ENCODE measurements at places on chromosomes 3 and 15. TPM values are rescaled to one million over a fixed set of nuclear protein-coding genes. Genes with fewer than 3 reads are reported as not detected.
A peak's percentile ranks its signal among the peaks of the same experiment; 100 is the strongest.

Gene SEC62
- 73.3 TPM for total RNA-seq

Gene C3orf22
- not detected for total RNA-seq

Gene CCDC191
- 2.0 TPM for total RNA-seq

Gene EOMES
- total RNA-seq: 0.12 TPM

Gene MASP1
- not detected for total RNA-seq

Gene SOX14
- total RNA-seq: not detected

Gene ACP3
- not detected for total RNA-seq

GRCh38 chr15:96087180-96087884 lies 243.2 kb upstream of the NR2F2 start:
- no peak for DNase-seq

- DNase-seq: no peak
Observed at GRCh38 chr3:187774185-187774789, 29.0 kb upstream of the BCL6 start.

GRCh38 chr15:95864467-95864886 lies 466.0 kb upstream of the NR2F2 start:
- no peak for DNase-seq

- no peak for DNase-seq
Observed at GRCh38 chr15:100108346-100108745, 233.4 kb downstream of the ADAMTS17 start.

DNA sequence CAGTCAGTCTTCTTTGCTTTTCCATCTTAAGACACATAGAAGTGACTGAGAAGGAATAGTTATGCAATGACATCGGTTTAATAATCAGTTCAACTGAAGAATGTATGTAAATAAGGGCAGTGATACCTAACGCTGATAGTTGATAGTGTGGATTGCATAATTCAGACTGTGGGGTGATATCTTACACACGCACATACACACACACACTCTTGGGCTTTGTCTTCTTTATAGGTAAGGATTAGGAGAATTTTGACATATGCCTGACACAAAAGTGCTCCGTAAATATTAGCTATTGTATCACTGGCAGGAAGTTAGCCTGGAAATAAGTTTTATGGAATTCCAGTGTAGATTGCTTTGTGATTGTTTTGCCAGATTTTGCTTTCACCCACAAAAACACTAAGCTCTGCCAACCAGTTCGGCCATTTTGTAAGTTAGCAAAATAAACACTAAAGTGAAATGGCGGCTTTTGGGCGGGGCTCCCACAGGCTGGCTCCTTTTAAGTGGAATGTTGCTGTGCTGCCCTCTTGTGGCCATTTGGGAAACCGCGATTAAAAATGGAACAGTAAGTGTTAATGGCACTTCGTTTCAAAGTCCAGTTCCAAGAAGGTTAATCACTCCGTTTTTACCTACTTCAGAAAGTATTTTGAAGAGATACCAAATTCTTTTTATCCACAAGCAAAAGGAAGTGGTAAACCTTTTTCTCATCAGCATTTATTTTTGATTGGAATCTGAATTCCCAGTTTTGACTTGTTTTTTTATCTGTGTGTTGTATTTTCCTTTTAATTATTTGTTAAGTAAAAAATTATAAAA lies 17.7 kb downstream of the CHD2 start:
- peak; percentile 98 for DNase-seq

DNA sequence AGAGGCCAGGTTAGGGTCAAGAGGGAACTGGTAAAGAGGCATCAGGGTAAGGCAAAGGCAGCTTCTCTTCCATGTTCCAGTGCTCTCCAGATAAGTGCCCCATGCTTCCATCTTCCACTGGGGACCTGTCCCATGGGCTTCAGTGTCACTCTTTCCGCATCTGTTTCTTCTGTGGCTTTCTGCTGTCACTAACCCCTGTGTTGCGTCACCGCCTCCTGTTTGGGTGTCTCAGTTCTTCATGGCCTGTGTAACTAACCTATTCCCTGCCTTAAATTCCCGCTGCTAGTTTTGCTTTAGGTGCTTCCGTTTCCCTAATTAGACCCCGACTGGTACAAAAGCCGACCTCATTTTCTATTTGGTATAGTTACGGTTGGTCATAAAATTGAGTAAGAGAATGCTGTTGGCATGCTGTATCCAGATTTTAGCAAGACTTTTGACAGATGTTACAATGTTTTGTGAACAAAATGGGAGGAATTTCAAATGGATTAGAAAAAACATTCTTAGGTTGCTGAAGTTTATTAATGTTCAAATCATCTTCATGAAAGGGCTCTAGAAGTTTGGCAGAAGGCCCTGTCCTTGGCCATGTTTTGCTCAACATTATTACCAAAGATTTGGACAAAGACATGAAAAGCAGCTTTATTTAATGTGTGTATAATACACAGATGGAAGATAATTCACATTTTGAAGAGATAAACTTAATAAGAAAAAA lies 245.3 kb downstream of the BBX start:
- no peak for DNase-seq

DNA sequence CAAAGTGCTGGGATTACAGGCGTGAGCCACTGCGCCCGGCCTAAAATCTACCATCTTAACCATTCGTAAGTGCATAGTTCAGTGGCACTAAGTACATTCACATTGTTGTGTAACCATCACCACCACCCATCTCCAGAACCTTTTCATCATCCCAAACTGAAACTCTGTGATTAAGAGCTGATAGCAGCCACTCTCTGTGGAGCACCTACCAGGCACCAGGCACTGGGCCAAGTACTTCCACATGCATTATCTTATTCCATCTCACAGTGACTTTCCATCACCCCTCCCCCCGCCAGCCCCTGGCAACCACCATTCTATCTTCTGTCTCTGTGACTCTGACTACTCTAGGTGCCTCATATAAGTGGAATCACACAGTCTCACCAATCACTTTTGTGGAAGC lies 2.3 kb upstream of the INSYN1 start:
- no peak for DNase-seq

DNA sequence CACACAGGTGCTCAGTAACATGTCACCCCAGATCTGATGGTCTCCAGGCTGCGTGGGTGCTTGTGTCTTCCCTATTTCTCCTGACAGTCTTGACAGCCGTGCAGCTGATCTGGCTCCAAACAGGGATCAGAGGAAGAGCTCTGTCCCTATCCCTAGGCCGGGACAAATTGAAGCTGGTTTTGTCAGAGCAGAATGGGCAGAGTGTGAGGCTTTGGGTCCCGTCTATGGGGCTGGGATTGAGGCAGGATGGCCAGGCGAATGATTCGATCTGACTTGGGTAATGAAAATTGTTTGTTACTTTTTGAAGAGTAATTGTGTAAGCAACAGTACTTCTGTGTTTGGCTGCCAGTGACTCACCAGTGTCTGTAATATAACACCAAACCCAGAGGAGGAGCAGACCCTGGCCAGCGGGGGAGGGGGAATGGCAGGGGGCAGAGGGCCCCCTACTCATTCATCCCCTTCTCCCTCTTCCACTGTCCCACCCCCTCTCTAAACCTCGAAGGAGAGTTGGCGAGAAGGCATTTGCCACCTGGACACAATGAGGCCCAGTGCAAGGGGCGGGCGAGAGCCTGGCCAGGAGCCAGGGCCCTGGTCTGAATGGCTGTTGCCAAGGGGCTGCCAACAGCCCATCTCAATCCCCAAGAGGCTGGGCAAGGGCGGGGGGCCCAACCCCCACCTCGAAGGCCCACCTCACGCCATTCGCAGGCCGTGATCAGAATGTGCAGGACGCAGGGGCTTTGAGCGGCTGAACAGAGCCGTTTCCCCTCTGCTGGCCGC lies 4.9 kb upstream of the MAGEF1 start:
- no peak for DNase-seq

DNA sequence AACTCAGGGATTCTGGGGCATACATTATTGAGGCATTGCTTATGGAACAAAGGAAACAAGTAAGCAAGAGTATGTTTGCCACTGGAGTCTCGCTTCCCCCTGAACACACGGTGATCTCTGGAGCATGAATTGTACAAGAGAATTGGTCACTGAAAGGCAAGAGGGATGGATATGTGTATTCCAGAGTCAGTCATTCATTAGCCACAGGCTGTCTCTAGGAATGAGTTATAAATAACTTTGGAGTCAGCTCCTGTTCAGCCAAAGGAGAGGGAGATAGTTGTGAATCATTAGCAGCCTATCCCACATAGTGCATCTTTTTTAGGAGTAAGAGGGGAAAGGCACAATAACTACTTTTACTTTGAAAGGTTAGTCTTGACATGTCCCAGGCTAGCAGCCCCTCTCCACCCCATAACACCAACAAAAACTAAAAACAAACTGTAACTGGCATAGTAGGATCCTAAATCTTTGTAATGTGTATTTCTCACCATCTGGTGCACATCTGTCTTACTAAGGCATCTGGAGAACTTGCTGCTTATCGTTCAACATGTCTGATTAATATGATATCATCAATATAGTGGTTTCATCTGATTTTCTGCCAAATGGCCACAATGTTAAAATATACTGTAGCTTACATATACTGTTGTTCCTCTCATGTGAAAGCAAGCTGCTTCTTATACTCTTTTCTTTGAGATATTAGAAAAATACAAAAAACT lies 462.2 kb downstream of the GRM7 start:
- DNase-seq: no peak

DNA sequence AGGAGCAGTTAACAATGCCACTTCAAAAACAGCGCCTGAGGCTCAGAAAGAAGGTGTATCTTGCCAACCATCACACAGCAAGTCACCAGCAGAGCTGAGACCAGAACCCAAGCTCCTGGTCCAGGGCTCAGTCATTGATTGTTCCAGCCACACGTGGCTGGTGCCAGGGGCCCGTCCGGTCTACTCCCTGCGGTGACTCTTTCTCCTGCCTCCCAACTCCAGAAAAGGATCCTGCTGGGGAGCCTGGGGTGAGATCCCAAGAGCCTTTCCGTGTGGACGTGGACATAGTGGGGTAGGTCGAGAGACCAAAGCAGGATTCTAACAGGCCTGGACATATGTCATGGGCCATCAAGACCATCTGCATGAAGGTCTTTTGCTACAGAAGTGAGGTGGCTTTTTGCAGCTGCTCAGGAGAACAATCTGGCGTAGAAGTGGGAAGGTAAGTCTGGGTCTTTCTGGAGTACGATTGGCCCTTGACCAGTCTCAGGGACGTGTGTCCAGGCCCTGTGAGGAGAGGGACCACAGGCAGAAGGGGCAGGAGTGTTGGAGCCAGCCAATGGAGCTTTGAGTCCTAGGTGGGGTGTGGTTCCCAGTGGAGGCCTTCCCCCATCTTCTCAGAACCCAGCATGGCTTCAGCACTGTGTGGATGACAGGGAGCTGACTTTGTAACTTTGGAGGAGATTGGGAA lies 105.4 kb downstream of the HMG20A start:
- no peak for DNase-seq

DNA sequence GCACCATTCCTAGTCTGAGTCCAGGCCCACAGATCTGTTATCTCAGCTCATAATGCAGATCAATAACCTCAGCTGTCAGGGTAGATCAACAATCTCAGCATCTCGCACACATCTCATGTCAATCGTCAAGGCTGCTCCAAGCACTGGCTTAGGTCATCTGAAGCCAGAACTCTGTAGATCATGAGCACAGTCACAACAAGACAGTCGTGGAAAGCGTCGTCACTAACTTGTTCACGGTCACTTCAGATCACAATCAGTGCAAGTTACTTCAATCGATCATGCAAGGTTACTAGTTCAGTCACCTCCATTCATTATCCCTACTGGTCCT lies 71.8 kb downstream of the RBPMS2 start:
- no peak for DNase-seq

DNA sequence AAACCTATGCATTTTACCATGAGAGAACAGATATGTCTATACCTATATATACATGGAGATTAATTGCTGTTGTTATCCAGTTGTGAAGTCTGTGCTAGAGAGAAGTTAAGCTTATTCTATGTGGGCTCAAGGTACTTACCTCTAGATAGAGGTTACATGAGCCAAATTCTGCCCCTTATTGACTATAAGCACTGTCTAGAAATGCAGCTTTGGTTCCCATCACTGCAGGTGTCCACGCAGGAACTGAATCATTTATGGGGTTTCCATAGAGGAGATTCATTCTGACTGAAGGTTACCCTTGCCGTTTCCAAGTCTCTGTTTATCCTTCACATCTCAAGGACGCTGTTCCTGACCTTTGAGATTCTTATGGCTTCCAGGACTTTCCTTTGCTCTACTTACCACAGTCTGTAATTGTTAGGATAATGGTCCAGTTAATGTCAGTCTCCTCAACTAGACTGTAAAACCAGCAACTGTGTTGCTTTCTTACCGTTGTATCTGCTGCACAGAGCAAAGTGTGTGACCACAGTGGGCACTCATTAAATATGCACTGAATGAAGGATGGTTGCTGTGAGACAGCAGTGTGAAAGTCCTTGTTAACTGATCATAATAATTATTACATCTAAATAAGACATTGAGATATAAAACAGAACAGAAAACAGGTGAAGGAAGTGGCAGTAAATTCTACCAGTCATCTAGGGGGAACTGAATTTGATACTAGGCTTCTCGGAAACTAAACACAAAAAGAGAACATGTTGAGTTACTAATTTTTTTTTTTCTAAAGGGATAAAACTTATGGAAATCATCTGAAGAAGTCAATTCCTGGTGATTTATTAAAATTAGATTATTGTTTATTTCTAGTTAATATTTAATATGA lies 44.0 kb upstream of the BCL6 start:
- peak; percentile 59 for DNase-seq

DNA sequence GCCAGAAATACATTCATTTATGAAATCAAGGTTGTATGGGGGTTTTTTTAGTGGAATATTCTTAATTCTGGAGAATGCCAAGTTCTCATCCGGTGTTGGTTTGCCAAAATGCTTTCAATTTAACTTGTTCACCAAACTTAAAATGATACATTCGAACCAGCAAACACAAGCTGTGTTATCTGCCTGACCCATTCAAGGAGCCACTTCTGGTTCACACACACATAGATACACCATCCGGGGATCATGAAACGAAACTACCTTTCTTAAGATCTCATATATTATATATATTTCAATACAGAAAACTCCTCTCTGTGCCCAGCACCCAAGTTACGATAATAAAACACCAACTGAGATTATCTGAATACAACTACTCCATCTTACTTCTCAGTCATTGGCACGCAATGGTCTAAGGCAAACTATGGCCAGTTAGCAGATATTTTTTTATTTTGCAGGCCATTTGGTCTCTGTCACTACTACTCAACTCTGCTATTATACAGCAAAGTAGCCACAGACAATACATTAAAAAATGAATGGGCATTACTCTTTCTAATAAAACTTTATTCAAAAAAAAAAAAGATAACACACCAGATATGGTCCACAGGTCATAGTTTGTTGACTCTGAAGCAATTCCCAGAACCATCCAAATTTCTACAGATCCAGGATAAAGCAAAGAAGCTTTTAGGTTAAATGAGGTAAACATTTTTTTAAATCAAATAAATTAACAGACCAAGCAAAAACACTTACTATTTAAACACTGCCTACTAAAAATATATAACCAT lies 89.6 kb downstream of the TBL1XR1 start:
- DNase-seq: no peak

Measured in activated naive CD4-positive, alpha-beta T cell treated with anti-CD3 and anti-CD28 coated beads for 36 hours (primary cell).